ENCODE measurements at places on chromosomes 4 and X. TPM values are rescaled to one million over a fixed set of nuclear protein-coding genes. Genes with fewer than 3 reads are reported as not detected.

DNA sequence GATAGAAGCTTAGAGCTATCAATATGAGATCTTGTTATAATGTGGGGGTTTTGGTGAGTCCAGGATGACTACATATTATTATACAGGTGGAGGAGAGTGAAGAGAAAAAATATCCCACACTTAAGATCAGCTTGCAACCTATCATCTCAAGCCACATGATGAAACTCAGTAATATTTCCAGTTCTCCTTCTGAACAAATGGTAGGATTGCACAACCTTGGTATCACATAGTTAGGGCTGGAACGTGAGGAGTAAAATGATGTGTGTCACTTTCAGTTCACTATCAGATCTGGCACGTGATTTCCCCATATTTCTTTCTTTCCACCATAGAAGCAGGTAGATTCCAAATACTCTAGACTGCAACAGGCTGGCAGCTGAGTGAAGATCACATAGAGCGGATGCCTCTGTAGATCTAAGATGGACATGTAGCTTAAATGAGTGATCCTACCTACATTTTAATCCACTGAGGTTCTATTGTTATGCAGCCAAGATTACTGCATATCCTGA lies 150.6 kb upstream of the ANKRD50 start:
- no peaks in the 10 kb centered on the region for H3K4me1 ChIP-seq
- H3K36me3 ChIP-seq = no peaks in the 10 kb centered on the region
- no peak for DNase-seq
- no peak overlapping the region for H3K27ac ChIP-seq
- no peak overlapping the region for H3K4me3 ChIP-seq

DNA sequence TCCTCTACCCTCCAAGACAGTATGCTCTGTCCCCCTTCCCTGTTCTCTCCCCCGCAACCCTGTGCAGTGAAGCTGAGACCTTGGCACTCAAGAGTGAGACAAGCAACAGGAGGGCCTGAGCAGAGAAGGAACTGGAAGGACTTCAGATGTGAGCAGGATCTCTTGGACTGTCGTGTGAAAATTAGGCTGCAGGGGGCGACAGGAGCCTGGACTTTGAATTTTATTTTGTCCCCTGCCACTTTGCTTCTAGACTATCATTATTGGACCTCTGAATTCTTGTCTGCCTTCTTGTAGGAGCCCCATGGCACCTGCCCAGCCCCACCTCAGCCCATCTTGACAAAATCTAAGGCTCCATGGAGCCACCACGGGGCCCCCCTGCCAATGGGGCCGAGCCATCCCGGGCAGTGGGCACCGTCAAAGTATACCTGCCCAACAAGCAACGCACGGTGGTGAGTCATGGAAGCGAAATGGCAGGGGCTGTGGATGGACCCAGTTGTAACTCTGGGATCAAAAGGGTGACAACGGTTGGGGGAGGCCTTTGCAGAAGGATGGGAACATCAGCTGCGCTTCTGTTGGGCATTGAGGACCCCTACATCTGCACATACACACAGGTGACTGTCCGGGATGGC lies 1.7 kb downstream of the ARAF start:
- H3K36me3 ChIP-seq = peaks cover 24% of the 10 kb centered on the region
- no peak overlapping the region for H3K27ac ChIP-seq
- H3K27me3 ChIP-seq = no peaks in the 10 kb centered on the region
- H3K4me1 ChIP-seq = no peaks in the 10 kb centered on the region
- DNase-seq = no peak
- H3K4me3 ChIP-seq = no peak overlapping the region

GABRG1 gene
- not detected for total RNA-seq

GRCh38 chr4:56637154-56637553 lies 43.9 kb downstream of the HOPX start:
- no peaks in the 10 kb centered on the region for H3K27me3 ChIP-seq
- H3K27ac ChIP-seq = no peak overlapping the region
- no peak overlapping the region for H3K4me3 ChIP-seq
- H3K4me1 ChIP-seq = peaks cover 7% of the 10 kb centered on the region
- DNase-seq = no peak

DNA sequence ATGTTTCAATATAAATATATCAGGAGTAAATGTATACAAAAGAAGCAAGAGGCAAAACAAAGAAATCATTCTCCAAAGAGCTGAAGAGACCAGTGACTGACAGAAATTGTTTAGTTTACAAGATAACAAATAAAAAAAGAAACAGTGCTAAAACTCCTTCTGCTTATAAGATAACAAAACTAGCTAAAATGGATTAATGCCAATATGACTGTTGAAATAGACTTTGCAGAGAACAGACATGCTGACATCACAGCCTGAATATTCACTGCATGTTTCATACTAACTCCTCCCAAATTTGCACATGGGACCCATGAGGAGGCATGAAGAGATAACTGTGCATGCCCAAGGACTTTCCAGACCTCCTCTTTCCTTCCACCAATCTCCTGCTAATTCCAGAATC lies 6.2 kb upstream of the GABRA4 start:
- H3K4me3 ChIP-seq = no peak overlapping the region
- peaks cover 4% of the 10 kb centered on the region for H3K27me3 ChIP-seq
- H3K4me1 ChIP-seq = no peaks in the 10 kb centered on the region
- no peaks in the 10 kb centered on the region for H3K36me3 ChIP-seq

TCEAL7 gene
- 3.7 TPM for total RNA-seq

- no peak overlapping the region for H3K27ac ChIP-seq
- H3K27me3 ChIP-seq = peaks cover 9% of the 10 kb centered on the region
- no peaks in the 10 kb centered on the region for H3K4me1 ChIP-seq
- H3K36me3 ChIP-seq = no peaks in the 10 kb centered on the region
Observed at GRCh38 chrX:46278572-46278971, 266.6 kb downstream of the ZNF674 start.

DNA sequence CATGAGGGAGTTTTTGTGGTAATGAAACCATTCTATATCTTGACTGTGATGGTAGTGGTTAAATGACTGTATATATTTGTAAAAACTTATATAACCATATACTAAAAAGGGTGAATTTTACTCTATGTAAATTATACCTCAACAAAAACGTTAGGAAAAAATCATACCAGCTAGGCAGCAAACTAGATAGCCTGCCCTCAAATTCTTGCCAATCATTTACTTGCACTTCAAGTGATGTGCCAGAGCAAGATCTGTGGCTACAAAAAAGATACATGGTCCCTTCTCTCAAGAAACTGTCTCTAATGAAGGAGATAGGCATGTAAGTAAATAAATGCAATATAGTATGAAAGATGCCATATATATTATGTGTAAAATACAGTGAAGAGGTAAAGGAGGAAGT lies 10.0 kb upstream of the RNF128 start:
- H3K4me1 ChIP-seq = no peaks in the 10 kb centered on the region
- no peak for DNase-seq
- peaks cover 6% of the 10 kb centered on the region for H3K27me3 ChIP-seq
- no peak overlapping the region for H3K27ac ChIP-seq

All from adrenal gland (tissue), 19 donors.